Activated CD4-positive, alpha-beta T cell treated with anti-CD3 and anti-CD28 coated beads, Interleukin-2, amount 10 ng/mL, durations not matched to agents 7 days and 5 days (primary cell): ENCODE measurements at places on chromosomes 16 and 17.

GRCh38 chr16:11073407-11073999 lies 129.1 kb downstream of the CLEC16A start:
- DNase-seq = no peak

GRCh38 chr17:18247613-18248001 lies 10.9 kb downstream of the FLII start:
- no peak for DNase-seq

GRCh38 chr16:30122604-30123160 lies 338 bp downstream of the MAPK3 start:
- peak; percentile 15 for DNase-seq

- DNase-seq = no peak
These were observed 60.3 kb downstream of the SPAG9 start for GRCh38 chr17:51060396-51060795.

DNA sequence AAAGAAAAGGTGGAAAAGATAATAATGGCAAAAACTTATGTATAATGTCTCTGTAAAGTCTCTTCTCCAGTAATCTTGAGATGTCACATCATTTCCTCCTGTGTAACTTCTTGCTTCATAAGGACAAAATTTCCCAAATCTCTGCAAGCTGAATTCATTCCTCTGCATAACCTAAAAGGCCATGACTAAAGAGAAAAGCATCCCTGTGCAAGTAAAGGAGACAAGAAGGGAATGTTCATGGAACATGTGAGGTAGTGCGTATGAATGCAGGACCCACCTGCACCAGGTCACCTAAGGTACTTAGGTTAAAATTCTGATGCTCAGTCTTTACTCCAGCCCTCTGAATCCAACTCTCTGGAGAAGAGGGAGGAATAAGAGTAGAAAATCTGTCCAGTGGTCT lies 46.9 kb upstream of the NLK start:
- no peak for DNase-seq

DNA sequence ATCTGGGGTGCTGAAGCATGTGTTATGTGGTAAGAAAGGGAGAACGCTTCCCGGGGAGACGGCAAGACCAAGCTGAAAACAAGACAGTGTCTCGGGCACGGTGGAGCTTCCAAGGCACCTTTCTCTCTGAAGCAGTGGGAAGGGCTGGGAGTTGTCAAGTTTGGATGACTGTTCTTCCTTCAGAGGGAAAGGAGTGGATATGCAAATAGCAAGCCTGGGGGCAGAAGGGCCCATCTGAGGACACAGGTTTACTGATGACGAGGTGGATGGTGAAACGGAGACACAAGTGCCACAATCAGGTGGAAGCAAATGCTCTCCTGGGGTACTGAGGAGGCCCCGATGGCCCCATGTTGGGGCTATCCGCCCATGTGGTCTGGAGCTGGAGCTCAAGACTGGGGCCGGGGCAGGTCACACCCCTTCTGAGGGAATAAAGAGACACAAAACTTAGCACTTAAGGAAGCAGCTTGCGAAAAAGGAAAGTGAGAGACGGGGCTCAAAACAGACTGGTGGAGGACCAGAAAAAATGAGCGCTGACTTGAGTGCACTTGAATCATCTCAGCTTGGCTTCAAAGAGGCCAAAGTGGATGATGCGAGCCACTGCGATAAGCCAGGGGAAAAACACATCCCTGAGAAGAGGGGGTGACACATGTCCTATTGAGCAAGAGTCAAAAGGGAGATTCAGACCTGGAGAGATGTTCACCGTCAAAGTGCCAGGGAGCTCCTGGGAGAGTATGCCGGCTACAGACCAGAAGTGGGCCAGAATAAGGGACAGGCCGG lies 34.8 kb upstream of the MTSS2 start:
- DNase-seq = no peak

- DNase-seq = no peak
These were observed 81.6 kb upstream of the CDC42EP4 start for GRCh38 chr17:73393381-73393780.
